HCT116 (cell line): ENCODE measurements at places on chromosomes 5 and 9.

DNA sequence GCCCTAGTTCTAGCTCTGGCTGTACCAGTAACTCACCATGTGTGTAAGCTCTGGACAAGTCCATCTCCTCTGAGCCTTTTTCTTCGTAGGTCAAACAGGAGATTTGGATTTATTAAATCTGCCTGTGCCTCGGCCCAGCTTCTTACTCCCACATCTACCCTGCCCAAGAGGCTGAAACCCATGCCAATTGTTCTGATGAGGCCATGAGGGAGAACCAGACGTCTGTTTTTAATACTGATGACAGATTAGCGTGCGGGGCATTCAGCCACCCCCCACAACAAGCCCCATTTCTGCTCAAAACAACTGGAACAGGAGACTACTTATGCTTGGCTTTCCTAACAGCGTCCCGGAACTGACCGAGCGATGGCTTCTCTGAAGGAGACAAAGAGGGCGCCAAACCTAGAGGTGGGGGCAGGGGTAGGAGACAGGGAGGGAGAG is 81.2 kb upstream of the TRIM32 start:
- no peak for DNase-seq

GRCh38 chr5:148740966-148741742 is 85.3 kb upstream of the ADRB2 start:
- DNase-seq: peak; percentile 54

- no peak for DNase-seq
These were observed 9.5 kb upstream of the PPP3R2 start for GRCh38 chr9:101604296-101604695.

DNA sequence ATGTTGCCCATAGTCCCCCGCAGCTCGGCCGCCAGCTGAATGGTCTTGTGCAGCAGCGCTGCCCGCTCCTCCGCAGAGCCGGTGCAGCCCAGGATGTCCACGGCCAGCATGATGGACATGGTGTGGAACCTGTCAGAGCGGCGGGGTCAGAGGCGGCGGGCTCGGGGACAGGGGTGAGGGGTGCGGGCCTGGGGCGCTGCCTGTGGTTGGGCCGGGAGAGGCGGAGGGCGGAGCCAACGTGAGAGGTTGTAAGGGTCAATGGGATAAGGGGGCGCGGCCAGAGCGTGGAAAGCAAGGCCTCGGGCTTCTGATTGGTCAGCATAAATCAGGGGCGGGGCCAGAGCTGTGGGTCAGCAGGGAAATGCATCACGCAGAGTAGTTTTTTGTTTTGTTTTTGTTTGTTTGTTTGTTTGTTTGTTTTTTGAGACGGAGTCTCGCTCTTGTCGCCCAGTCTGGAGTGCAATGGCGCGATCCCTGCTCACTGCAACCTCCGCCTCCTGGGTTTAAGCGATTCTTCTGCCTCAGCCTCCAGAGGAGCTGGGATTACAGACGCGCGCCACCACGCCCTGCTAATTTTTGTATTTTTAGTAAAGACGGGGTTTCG is 6.8 kb upstream of the TOR2A start:
- peak; percentile 18 for DNase-seq

DNA sequence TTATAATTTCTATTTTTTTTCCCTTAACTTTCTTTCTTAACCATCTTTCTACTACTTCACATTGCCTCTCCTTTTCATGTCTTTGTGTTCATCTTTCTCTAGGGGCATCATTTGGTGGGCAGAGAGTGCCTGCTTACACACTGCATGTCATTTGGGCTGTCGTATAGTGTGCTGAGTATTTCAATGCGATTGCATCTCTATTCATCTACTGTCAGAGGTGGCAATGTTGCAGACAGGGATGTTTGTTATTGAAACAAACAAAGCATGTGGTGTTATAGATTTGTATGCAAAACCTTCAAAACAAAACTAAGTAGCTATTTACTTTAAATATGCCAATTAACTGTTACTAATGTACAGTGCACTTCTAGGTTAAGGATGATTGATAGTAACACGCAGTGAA is 141.1 kb upstream of the MEF2C start:
- DNase-seq: no peak

DNA sequence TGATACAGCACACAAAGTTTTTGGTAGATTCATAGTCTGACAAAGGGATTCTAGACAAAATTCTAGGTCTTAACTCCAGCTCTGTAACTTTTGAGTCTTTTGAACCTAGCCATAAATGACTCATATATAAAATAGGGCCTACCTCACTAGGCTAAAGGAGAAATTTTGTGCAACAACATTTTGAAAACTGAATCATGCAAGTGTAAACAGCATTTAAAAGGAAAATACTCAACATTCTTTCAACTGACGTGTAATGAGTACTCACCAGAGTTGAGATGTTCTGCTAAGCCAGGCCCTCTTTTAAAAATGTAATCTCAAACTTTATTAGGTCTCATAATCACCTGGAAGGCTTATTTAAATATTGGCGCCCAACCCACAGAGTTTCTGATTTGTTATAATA is 113.2 kb downstream of the STK32A start:
- DNase-seq: no peak

- no peak for DNase-seq
These were observed 221.1 kb downstream of the MAN2A1 start for GRCh38 chr5:109910874-109911273.

DNA sequence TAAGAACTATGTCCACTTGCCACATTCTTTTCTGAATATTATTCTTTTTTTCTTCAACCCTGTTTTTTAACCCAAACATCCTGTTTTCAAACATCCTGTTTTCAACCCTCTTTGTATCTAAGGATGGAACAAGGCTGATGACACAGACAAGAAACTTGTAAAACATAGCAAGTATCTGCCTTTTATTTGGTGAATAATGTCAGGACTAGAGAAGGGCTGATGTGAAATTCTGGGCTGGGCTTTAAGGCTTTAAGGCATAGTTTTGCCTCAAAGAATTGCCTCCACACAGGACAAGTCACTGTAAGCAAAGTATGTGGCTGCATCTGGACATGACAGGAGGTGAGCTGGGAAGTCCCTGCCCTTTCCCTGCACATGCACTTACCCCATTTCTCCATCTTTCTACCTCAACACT is 42.5 kb upstream of the RIC1 start:
- no peak for DNase-seq

DNA sequence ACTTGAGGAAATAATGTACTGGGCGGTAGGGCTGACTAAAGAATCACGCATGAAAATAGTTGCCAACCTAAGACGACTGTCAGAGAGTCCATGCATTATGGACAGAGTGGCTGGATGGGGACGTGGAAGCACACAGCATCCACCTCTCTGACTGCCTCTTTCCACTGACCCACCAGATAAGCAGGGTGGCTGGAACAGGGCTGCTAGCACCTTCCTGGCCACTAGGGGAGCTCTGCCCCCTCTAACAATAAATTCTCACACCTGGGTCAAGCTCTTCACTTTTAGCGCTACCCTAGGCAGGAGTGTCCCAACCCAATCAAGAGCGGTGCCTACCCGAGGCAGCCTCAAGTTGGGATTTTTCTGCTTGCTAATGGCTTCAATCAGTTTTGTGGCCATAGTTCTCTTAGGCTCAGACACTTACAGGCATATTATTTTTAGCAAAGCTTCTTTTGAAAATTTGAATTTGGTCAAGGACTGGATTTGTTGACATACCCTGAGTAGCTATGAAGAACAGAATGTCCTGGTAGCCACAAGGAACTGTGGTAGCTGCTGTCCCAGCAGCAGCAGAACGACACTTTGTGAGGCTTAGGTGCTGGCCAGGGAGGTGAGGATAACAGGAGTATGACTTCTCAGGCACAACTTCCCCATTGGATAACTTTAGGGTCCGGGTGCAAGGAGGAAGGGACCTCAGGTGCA is 6.9 kb upstream of the TPM2 start:
- peak; percentile 37 for DNase-seq

- no peak for DNase-seq
These were observed 111.1 kb downstream of the CACNA1B start for GRCh38 chr9:137988701-137989100.

- DNase-seq: no peak
These were observed 201.7 kb upstream of the PTGER4 start for GRCh38 chr5:40477856-40478546.

DNA sequence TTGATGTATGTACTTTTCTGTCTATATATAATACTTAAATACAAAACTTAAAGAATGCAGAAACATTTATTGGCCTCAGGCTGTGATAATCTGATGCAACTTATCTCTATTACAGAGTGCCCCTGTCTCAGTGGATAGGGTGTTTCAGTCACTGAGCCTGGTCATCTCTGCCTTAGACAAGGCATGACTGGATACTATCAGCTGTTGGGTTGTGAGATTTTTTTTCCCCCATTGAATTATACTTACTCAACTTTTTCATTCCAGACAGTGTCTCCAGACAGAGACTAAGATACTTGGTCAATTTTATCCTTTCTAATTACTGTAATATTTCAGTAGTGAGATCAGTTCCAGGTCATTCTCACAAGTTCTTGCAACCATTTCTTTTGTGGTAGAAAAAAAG is 26.7 kb downstream of the XRCC4 start:
- no peak for DNase-seq

DNA sequence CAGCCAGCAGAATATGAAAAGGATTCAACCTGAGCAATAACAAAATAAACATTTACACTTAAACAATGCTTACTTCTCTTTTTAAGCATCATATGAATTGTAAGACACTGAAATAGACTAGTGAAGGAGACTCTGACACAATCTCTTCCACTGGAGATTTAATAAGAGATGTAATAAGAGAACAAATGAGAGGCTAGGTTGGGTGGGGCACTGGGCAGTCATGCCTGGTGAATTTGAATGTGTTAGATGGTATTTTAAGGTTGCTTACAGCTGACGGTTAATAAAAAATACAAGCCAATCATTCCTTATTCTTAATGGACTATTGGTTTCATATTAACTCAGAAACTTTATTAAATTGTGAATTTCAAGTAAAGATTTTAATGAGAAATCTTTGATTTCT is 105.9 kb upstream of the TARS1 start:
- DNase-seq: no peak

- no peak for DNase-seq
These were observed 55.9 kb downstream of the ARHGAP26 start for GRCh38 chr5:142826093-142826492.

DNA sequence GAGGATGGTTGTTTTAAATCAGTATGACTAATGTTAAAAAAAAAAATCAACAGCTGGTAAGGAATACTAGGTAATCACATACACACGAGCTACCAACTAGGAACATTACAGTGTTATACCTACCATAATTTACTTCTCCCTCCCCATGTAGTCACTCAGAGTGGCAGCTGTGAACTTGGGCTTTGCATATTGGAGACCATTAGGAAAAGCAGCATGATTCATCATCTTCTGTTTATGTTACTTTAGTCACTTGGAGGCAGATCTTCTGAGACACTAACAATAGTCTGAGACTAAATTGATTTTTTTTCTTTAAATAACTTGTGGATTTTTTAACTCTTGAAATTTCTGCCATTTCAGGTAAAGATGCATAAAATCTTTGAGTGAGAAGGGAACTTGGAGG is 141.5 kb upstream of the NR4A3 start:
- DNase-seq: no peak

GRCh38 chr9:21993893-21994555 is at the start of gene CDKN2A:
TSS of gene CDKN2A (minus strand) at chr9:21994392.
- DNase-seq: no peak

- no peak for DNase-seq
These were observed 29.5 kb upstream of the SPIN1 start for GRCh38 chr9:88358723-88359122.

GRCh38 chr5:68283766-68284165 is 68.2 kb downstream of the PIK3R1 start:
- no peak for DNase-seq

DNA sequence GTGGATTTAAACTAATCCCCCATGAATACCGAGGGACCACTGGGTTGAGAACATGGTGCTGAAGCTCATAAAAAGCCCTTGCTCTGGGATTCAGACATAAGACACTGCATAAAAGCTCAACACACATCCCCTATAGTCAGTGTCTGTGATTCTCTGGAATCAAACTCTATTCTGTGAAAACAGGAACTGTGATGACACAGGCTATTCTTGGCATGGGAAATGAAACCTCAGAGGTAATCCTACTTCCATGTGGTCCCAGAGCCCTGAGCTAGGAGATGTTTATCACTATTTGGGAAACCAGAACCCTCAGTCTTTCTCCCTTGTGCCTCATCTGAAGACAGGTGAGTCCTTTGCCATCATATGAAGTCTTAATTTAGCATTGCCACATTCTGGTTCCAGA is 135.4 kb upstream of the PRSS3 start:
- no peak for DNase-seq

DNA sequence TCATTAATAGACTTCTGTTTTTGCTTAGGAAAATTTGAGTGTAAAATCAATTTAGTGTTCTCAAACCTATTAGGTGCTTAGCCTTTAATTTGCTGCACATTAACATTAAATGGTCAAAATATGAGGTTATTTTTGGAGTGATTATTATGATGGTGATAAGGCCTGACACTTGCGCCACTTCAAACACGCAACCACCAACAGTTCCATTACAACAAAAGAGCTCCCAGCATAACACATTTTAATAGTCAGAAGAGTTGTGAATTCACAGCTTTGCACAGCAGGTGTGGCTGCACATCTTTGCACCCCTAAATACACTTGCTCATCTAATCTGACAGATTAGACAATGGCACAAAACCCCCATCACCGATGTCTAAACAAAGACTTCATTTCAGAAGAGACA is 940.7 kb downstream of the NR2F1-AS1 start:
- DNase-seq: no peak

DNA sequence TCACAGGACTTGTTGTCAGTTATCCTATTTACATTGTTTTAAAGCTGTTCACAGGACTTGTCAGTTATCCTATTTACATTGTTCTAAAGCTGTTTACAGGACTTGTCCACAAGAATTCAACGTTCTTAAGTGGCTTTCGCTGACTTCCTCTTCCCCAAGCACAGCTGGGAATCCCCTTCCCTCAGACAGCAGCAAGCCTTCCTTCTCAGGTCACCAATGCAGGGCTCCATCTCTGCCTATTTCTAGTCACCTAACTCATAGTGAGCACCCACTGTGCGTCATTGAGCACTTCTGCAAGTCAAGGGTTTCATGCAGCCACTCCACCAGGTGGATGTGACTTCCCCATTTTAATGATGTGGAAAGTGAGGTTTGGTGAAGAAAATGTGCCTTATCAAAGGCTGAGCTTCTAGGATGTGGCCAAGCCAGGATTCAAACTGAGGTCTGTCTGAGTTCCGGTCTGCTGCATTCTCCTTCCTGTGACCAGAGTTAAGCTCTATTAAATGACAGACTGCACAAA is 109.8 kb upstream of the ZNF462 start:
- DNase-seq: no peak

DNA sequence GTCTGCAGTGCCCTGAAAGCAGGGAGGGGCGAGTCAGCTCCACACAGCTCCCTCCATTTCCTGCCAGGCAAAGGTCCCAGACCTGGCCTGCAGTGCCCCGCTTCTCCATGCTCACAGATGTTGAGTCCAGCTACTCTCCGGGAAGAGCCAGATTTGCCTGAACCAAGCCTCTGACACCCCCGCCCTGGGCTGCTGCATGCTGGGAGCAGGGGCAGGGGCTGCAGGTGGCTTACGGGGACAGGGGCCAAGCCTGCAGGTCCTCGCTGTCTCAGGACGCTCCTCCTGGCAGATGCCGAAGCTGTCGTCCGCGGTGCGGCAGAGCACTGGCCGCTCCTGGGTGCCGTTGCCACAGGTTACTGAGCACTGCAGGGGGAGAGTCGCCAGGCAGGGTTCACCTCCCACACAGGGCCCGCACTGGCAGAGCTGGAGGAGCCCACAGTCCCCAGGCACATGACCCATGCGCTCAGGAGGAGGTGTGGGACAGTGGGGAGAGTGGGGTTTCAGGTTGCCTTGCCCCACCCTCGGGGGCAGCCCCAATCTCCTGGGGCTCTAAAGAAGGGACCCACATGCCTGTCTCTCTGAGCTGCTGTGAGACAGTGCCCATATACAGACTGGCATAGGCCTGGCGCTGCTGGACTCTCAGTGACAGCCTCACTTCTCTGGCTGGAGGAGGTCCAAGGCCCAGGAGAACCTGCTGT is 62.4 kb downstream of the ZNF354C start:
- no peak for DNase-seq
